Cardiac fibroblast (primary cell): ENCODE measurements at places on chromosomes 1 and 21.

DNA sequence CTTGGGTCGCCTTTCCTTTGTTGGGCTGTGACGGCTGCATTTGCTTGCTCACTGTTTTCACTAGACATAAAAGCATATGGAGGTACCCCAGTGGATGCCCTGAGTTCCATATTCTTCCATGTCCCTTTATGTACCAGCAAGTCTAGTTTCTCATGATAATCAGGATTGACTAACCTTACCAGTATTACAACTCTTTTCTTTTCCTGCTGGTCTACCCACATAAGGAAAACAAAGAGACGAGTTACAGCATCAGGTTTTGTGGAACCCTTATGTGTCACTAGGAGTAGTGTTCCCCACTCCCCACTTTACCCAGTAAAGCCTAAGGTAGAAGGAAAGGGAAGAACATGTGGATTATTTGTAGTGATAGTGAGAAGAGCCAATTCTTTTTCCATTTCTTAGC is 16.4 kb upstream of the CENPF start:
- no peak for DNase-seq

DNA sequence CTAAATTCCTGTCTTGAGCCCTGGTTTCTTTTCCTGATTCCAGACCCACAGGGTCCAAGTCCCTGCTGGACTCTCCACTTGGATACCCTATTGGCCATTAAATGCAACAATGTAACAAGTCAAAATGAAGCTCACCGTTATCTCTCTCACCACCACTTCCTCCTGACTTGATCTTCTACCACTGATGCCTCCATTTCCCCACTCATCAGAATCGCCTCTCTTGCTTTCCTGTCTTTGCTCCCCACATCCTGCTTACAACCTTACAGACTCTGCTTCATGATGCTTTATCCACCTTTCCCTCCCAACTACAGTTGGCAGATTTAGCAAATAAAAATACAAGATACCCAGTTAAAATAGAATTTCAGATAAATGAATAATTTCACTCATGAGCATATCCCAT is 343.8 kb downstream of the KCNH1 start:
- no peak for DNase-seq

DNA sequence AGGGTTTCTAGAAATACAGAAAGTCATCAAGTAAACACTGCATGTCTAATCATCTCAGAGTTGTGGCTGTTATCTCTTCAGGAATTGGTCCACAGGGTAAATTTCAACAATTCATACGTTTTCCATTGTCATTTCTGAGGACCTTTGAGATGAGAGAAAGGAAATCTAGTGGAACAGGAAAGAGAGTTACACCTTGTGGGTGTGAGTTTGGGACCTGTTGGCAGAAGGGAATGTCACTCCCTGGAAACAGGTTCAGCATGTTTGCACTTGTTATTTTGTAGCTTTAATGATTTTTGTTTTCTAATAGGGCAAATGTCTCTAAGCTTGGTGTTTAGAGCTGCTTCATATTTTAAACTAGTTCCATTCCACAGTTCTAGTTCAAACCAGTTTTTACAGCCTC is 5.6 kb downstream of the TMEM167B start:
- no peak for DNase-seq

DNA sequence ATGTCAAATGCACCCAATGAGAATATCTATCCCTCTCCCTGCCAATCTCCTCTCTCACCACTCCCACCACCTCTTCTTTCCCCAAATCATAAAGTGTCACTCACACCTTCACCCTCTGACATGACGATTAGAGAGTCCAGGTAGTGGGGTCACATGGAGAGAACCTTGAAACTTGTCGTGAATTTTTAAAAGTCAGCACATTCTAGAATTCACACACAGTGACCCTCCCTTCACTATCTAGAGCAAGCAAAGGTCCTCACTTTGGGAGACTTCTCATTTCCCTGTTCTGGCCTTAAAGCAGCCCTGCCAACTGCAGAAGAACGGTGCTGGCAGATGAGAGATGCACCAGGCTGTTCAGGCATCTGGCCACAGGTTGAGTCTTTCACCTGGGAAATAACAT is 61.9 kb downstream of the CD34 start:
- no peak for DNase-seq
